ENCODE measurements at places on chromosomes 1 and 21.

DNA sequence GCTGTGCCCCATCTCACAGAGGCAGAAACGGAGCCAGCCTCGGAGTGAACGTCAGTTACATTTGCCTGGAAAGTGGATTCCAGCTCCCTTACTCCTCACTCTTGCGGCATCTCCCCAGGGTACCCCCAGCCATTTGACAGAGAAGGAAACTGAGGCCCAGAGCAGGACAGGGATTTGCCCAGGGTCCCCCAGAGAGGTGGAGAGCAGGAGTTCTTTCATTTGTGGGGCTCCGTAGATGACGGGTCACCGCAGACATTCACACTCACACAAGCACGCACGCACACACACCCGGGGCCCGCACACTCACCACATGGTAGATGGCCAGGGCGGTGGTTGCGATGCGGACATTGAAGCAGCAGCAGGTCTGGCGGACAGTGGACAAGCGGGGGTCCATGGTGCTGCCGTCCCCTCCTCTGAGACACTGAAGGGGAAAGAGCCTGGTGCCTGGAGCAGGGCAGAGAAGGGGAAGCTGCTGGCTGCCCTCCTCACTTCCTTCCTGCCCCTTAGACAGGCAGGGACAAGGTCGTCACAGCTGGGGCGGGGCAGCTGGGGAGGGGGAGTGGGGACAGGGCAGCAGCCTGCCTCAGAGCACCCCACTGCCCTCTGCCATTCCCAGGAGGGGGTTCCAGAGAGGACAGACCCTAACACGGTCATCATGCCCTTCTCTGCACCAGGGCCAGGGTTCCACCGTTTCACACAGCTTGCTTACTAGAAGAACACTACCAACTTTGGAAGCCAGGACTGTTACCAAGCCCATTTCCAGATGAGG, at the start of gene LAPTM5:
Gene LAPTM5, minus strand, starts transcription at position 423 of the 769 bp plus-strand sequence. Its CDS starts 29 bp downstream, at position 394.
- DNase-seq: peak; percentile 42

DNA sequence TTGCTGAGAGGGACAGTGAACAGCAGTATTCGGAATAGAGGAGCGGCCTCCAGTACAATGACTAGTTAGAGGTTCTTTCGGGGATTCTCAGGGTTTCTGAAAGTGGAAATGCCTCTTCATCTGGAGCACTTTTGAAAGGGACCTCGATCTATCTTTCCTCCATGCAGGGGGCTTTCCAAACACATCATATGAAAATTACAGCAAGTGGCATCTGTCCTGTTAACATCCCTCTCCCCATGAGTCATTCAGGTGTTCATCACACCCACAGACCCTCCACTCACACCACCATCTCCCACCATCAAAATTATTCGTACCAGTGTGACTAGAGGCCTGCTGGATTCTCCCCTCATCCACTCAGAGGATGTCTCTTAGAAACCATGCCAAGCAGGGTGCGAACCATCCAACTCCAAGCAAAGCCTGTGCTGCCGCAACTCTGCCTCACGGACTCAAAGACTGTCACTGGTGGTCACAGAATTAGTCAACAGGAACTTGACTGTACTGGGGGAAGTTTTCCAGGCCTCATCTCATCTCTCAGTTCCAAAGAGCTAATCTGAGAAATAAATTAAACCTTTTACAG, 211.1 kb downstream of the MRPL39 start:
- DNase-seq: no peak

GRCh38 chr1:53605181-53605580, 133.8 kb downstream of the GLIS1 start:
- DNase-seq: no peak

GRCh38 chr1:16252912-16253311, 15.9 kb upstream of the CPLANE2 start:
- DNase-seq: no peak

GRCh38 chr1:15423355-15424077, 13.8 kb downstream of the EFHD2 start:
- DNase-seq: no peak

Data from effector CD8-positive, alpha-beta T cell (primary cell).